H1 (cell line): ENCODE measurements at places on chromosomes 7 and 10. TPM values are rescaled to one million over a fixed set of nuclear protein-coding genes. Genes with fewer than 3 reads are reported as not detected.

DNA sequence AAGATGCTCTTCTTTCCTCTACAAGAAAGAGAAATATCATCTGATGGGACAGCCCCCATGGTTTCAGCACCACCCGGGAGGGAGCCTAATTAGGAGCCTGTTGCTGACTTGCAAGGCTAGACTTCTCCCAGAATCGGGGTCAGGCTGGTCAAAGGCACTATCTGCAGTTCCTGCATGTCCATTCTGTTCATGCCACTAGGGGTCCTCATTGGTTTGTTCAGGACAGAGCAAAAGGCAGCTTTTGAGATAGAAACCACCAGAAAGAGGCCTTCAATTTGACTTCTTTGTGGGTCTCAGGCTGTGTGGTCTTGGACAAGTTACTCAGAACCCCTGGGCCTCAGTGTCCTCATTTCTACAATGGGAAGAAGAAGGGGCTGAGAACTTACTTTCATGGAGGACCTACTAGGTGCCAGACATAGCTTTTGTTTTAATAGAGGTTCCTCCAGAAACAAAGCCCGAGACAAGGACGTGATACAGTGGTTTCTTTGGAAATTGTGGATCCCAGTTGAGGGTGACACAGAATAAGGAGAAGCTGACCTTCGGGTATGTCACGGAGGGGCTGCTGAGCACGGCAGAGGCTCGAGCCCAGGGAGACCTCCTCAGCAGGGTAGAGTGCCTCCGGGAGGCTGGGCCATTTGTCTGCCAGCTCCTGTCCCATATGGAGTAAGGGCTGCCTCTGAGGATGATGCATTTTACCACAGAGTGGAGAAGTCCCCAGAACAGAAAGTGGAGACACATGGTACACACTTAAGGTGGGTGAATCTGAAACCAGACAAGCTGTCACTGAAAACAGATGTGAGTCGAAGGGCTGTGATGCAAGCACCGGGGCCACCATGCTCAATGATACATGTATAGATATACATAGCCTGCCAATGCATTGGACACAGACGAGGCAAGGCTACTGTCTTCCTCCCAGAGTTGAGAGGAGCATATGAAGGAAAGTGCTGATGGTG is 33.1 kb upstream of the NEUROD6 start:
- peak; percentile 76 for DNase-seq

DNA sequence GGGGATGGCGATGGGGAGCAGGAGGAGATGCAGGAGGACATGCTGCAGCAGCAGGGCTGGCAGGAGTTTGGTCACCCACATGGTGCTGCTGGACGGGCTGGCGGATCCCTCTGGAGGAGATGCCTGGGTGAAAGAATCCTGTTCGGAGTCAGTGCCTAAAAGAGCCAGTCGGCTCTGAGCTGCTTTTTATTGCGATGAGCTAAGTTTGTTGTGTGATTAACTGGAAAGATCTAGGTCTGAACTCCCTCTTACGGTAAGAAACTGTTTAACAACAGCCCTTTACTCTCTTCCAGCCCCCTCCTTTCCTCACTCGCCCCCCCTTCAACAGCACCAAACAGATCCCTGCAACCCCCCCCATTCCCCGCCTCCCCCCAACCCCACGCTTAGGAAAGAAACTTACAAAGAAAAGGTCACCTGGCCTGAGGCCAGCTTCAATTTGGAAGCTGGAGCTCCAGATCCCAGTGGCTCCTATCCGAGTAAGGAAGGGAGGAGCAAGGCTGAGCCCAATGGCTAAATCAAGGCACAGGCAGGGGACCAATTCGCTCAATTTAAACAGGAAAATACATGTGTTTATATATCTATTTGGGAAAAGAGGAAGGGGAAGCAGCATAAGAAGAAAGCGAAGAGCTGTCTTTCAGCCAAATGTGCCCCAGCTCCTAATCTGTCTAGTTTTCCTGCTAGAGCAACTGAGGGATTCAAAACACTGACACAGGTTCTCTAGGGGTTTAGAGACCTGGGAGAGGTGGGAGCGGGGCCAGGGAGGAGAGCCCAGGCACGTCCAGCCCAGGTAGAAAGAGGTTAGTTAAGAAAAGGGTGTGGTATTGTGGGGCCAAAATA is at the start of gene HGF:
HGF (minus strand) TSS at position 157 of the 837 bp plus-strand sequence; CDS start at position 81, 76 bp downstream.
- DNase-seq, result no peak

- no peak for DNase-seq
These were observed 18.2 kb downstream of the PAXIP1 start for GRCh38 chr7:154984601-154985188.

DNA sequence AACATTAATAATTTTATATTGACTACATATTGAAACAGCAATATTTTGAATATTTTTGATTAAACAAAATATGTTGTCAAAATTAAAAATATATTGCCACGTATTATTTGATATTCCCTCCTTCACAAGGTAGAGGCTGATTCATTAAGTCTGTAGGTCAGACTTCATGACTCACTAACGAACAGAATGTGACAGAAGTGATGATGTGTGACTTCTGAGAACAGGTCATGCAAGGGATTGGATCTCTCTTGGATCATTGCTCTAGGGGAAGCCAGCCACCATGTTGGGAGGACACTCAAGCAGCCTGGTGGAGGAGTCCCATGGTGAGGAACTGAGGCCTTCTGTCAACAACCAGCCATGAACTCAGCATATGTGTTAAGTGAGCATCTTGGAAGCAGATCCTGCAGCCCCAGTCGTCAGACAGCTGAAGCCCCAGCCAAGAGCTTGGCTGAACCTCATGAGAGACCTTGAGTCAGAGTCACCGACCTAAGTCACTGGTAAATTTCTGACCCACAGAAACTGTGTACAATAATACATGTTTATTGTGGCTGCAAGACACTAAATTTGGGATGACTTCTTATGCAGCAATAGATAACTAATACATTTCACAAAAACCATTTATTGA is 66.6 kb downstream of the HTR5A start:
- no peak for DNase-seq

- DNase-seq, result no peak
These were observed 237.9 kb downstream of the FRMD4A start for GRCh38 chr10:14092799-14093198.

- DNase-seq, result no peak
These were observed 4.5 kb upstream of the NODAL start for GRCh38 chr10:70445718-70446657.

GRCh38 chr10:70368774-70369482 is 13.5 kb downstream of the LRRC20 start:
- no peak for DNase-seq

GRCh38 chr10:60430017-60430416 is 40.3 kb upstream of the ANK3 start:
- DNase-seq, result no peak

GRCh38 chr7:95389516-95389915 is 6.7 kb downstream of the PON3 start:
- DNase-seq, result no peak

DNA sequence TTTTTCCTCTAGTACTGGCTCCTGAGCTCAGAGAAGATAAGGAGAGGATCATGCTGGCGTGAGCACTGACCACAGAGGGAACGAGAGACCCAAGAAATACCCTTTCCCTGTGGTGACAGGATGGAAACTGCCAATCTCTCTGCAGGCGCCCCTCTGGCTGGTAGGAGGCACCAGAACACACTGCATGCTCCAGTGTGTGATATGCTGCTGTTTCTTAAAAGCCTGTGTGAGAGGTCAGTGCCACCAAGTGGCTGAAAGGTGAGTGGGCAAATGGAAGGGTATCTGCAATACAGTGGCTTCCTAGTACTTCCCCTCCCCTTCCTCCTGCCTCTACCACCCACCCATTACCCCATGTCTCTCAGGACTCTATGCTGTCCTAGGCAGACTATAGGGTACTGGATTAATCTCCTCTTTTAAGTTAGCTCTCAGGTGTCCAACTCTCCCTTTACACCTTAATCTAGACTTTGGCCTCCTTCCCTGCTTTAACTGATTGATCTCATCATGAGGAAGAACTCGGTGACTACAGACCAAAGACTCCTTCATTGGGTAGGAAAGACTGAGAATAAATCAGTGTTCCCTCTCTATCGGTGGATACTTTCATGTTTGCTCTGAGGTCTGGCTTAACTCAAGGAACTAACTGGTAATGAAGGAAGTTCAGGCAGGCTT is 283.6 kb downstream of the ADRA2A start:
- DNase-seq, result peak; percentile 55

GRCh38 chr10:78721231-78721630 is 347.5 kb upstream of the ZMIZ1 start:
- no peak for DNase-seq

DNA sequence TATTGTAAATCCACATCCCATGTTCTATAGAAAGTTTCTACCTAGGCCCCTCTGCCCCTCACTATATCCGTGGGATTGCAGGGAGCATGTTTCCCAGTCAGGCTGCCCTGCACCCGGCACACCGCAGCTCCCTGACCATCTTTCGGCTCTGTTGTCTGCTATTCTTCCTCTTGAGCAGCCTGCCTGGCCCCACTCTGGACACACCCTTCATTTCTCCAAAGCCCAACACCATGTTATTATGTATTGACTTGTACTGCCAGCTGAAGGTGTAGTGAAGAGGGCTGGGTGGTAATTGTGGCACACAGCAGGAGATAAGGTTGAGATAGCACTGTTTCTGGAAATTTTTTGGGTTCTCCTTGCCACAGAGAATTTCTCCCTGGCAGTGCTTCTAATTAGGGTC is 9.8 kb downstream of the LRMDA start:
- no peak for DNase-seq

DNA sequence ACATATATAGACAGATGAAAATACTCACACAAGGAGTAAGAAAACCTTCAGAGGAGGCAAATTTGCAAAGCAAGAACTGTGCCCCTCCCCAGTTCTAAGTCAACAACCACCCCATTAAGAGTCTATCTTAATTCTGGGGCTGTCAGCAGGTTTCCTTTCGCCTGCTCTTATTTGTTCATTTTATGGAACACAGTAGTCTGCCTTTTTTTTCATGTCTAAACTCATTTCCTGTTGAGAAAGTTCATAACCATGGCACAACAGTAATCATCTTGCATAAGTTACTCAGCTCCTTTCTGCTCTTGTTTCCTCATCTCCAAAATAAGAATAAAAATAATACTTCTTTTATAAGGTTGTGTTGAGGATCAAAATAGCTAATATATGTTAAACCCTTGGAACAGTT is 25.8 kb upstream of the AMPH start:
- DNase-seq, result no peak

GRCh38 chr7:98192781-98193457 is 18.3 kb upstream of the BHLHA15 start:
- no peak for DNase-seq

- DNase-seq, result no peak
These were observed 84.0 kb downstream of the GATA3 start for GRCh38 chr10:8138471-8138870.

DNA sequence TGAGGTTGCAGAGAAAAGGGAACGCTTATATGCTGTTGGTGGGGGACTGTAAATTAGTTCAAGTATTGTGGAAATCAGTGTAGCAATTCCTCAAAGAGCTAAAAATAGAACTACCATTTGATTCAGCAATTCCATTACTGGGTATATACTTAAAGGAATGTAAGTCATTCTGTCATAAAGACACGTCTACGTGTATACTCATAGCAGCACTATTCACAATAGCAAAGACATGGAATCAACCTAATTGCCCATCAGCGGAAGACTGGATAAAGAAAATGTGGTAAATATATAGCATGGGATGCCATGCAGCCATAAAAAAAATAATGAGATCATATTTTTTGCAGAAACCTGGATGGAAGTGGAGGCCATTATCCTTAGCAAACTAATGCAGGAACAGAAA is 100.0 kb upstream of the NPSR1 start:
- DNase-seq, result no peak

DNA sequence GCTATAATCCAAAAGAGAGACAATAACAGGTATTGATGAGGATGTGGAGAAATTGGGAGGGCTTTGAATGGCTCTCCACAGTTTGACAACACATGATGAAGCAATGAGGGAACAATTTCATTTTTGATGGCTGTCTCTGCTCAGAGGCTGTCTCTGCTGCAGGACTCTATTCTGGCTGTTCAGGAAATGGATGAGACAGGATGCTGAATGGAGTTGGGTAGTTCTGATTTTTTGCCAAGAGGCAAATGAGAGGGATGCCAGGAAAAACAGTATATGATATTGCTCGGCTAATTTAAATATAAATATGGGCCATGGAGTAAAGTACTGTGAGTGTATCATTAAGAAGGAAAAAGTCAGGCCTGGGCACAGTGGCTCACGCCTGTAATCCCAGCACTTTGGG is 16.8 kb downstream of the APBB1IP start:
- DNase-seq, result no peak

- DNase-seq, result no peak
These were observed 208.1 kb downstream of the AHR start for GRCh38 chr7:17506596-17506995.

GRCh38 chr7:77626586-77627308 is 69.5 kb upstream of the RSBN1L start:
- no peak for DNase-seq

GRCh38 chr10:31090894-31091607 is 59.4 kb upstream of the ZNF438 start:
- no peak for DNase-seq

DNA sequence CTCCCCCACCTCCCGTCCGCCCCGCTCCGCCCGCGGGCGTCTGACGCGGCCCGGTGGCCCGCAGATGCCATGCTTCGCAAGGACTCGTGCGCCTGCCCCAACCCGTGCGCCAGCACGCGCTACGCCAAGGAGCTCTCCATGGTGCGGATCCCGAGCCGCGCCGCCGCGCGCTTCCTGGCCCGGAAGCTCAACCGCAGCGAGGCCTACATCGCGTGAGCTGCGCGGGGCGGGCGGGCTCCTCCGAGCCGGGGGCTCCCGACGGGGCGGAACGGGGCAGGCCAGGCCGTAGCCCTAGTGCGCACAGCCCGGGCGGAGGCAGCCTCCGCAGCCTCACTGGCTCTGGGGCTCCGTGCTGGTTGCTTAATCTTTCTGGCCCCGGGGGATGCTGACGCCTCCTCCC is 2.8 kb downstream of the ASIC3 start:
- DNase-seq, result no peak

MRLN gene
- total RNA-seq, result not detected in 2 replicates

PRKG1 gene
- 15.2 and 16.0 TPM in 2 replicates for total RNA-seq

KIF11 gene
- total RNA-seq, result 58.7 and 59.2 TPM in 2 replicates

ADAM8 gene
- 4.4 and 4.6 TPM in 2 replicates for total RNA-seq

PNLIP gene
- not detected in 2 replicates for total RNA-seq

AQP1 gene
- total RNA-seq, result 0.17 and 0.19 TPM in 2 replicates

ZNF804B gene
- not detected in 2 replicates for total RNA-seq

CNTNAP2 gene
- 69.1 and 71.0 TPM in 2 replicates for total RNA-seq

SPDYE16 gene
- total RNA-seq, result not detected in 2 replicates

PDGFA gene
- total RNA-seq, result 38.0 and 43.0 TPM in 2 replicates

POMZP3 gene
- total RNA-seq, result 6.2 and 9.0 TPM in 2 replicates

CNNM1 gene
- total RNA-seq, result 0.57 and 0.74 TPM in 2 replicates

GPR15LG gene
- not detected in 2 replicates for total RNA-seq
